ENCODE measurements at places on chromosomes 7 and 10.
A peak's percentile ranks its signal among the peaks of the same experiment; 100 is the strongest.

DNA sequence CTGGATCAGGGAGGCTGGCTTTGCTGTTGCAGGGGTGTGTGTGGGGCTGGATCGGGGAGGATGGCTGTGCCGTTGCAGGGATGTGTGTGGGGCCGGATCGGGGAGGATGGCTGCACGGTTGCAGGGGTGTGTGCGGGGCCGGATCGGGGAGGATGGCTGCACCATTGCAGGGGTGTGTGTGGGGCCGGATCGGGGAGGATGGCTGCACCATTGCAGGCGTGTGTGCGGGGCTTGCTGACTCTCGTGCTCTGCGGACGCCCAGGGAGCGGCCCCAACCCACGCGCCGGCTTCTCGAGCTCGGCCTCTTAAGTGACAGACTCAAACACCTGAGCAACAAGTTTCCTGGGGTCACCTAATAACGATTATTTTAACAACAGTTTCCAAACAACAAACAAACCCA, 518.2 kb downstream of the DNAJB6 start:
- DNase-seq, result no peak

GRCh38 chr7:108442039-108442568, 14.1 kb downstream of the NRCAM start:
- no peak for DNase-seq

- no peak for DNase-seq
Observed at GRCh38 chr10:588246-589165, 101.0 kb downstream of the DIP2C start.

DNA sequence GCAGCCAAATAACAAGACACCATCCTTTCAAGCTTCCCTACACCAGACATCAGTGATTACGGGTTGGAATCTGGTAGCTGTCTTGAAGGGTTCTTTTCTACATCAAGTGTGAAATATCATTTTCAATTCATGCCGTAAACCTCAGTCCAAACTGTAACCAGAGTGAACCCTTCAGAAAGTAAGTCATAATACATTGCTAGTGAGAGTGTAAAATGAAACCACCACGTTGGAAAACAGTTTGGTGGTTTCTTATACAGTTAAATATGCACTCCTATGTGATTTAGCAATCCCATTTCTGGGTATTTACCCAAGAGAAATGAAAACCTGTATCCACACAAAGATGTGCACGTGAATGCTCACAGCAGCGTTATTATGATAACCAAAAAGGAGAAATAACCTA, 25.6 kb upstream of the ZC3HAV1L start:
- DNase-seq, result no peak

DNA sequence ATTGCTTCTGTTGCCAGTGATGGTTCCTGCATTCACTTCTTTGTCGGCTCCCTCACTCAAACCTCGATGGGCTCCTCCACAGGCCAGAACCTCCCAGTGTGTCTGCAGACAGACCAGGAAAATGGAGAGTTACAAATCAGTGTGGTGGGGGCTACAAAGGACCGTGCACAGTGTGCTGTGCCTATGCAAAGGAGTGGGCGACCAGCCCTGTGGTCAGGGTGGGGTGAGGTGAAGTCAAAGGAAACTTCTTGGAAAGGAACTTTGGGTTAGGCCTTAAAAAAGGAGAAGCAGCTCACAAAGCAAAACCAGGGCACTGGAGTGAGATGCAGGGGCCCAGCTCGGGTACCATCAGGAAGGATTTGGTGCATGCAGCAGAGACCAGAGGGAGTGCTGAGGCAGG, 304.3 kb upstream of the ZMIZ1 start:
- DNase-seq, result no peak

GRCh38 chr7:12322284-12322902, 81.3 kb downstream of the VWDE start:
- no peak for DNase-seq

DNA sequence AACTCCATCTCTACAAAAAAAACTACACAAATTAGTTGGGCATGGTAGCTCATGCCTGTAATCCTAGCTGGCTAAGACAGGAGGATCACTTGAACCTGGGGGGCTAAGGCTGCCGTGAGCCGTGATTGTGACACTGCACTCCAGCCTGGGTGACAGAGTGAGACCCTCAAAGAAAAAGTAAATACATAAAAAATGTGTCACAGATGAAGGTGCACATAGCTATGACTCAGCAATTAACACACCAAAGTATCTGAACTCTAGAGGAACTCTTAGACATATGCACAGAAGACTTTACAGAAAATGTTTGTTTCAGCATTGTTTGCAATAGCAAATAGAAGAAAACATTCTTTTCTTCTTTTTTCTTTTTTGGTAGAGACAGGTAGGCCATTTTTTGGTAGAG, 8.3 kb downstream of the C10orf62 start:
- DNase-seq, result no peak

DNA sequence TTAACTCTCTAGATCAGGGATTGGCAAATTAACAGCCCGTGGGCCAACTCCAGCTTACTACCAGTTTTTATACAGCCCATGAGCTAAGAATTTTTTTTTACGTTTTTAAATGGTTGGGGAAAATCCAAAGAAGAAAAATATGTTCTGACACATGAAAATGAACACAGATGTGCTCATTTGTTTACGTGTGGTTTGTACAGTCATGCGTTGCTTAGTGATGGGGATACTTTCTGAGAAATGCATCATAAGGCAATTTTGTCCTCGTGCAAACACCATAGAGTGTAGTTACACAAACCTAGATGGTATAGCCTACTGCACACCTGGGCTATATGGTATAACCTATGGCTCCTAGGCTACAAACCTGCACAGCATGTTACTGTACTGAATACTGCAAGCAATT, 8.3 kb upstream of the SMKR1 start:
- DNase-seq, result no peak

DNA sequence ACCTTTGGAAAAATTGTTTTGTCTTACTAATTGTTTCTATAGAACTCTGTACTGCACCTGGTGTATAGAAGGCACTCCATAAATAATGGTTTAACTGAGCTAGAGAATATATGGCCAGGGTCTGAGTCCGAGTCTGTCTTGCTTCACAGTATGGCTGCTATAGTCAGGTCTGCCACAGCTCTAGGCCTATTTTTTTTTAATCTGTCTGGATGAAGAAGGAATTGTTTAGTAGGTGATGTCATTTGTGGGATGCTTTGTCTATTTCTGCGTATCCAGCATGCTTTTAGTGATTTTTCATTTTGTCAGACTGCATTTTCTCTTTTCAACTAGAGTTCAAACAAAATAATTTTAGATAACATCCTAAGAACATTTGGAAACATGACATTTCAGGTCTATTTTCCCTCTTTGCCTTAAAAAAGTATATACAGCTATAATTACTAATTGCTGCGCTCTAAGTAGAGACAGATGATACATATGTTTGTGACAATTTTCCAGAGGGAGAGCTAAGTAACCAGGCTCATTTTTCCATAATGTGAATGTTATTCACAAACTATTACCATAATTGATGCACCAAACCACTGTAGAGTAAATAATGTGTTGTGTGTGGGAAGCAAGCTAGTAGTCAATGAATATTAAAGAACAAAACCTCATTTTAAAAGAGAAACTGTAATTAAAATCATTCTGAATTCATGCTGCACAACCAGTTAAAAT, 361.7 kb downstream of the AUTS2 start:
- no peak for DNase-seq

DNA sequence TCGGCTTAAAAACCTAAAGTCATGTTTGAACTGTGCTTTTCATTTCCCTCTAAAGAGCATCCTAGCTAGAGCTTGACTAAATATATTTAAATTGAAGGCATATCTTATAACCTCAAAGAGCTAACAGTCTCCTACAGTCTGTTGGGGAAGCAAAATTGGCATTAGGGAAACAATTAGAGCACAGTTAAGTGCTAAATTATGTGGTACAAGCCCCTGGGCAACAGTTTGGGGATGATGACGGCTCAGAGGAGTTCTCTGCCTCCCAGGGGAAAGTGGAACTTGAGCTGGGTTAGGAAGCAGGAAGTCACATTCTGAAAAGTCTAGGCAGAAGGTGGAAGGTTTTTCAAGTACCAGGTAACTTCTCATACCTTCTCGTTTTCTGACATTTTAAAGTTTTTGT, 18.6 kb upstream of the GOT1 start:
- no peak for DNase-seq

- DNase-seq, result no peak
Observed at GRCh38 chr10:83248106-83248631, 891.1 kb upstream of the GHITM start.

GRCh38 chr10:81450651-81451050, 424.3 kb upstream of the NRG3 start:
- DNase-seq, result no peak

GRCh38 chr10:121516093-121516865, 82.0 kb downstream of the FGFR2 start:
- no peak for DNase-seq

DNA sequence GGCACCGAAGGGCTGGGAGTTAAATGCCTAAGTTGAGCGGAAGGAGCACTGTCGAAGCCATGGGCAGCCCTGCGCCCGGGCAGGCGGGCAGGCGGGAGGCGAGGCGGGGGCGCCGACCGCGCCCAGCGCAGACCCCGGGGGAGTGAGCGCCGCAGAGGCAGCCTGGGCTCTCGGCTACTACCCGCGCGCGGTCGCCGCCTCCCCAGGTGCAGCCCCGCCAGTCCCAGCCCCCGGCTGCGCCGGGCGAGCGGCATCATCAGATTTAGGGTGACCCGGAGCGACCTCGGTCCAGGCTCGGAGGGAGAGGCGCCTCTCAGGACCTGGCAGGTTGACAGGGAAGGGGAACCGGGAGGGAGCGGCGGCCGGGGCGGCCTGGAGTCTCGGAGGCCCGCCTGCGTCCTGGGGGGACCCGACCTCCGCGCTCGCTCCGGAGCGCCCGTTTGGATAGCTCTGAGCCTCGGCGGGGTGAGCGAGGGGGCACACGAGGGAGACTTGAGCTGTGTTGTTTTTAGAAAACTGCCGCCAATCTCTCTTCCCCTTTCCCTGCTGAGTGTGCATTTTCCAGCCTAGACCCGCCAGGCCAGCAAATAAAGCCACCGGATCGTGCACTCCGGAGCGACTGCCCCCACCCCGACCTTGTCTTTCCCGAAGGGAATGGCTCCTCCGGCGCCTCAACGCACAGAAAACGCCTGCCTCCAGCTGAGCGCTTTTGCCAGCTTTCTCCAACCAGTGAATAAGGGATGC, 2.3 kb upstream of the NRP1 start:
- DNase-seq, result peak; percentile 31

DNA sequence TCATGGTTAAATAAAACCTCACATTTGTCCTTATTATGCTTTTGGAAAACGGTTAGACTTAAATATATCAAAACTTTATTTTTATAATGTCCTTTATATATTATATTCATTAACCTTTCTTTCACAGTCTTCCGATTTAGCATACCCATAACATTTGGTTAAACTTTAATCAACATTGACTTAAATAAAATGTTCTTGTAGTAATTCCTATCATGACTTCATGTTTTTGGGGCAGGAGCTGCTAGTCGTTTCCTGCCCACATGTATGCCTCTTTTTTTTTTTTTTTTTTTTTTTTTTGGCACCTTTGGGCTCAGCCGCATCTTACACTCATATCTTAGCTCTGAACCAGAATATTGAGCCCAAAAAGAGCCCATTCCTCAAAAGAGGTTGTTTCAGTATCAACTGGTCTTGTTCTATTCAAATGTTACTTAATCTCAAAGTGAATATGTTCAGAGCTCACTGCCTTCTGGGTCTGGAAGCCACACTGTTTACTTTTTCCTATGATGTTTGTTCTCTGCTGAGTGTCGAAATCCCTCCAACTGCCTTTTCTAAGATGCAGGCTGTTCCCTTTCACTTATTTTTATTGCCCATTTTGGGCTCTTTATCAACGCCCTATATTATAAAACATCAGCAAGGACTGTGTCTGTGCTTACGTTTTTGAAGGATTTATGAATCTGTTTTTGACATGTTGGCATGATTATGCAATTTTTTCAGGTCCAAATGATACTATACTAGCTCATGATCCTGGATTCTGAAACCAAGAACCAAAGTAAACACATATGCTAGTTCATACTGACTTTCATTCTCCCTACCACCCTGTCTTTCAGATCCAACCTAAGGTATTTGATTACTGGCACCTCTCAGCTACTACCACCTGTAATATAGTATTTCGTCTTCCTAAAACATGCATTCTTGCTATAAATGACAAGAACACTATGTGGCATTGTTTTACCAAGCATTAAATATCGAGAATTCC, 914.4 kb downstream of the PCDH15 start:
- no peak for DNase-seq

GRCh38 chr10:121084675-121085070, 233.5 kb downstream of the WDR11 start:
- no peak for DNase-seq

DNA sequence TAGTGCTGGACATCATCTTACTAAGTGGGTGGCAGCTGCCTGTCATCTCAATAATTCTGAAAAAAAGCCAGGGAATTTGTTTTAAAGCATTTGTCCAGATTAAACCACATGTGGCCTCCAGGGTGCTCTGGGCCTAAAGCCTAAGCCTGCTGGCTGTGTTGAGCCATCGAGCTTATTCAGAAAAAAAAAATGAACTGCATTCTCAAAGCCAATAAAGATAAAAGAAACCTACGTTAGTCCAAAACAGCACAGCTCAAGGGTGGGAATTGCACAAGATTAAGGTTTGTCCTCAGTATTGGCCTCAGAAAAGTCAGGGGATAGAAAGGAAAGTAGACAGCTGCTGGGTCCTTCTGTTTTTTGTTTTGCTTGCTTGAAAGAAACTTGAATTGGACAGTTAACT, 22.6 kb upstream of the PRTFDC1 start:
- DNase-seq, result no peak

DNA sequence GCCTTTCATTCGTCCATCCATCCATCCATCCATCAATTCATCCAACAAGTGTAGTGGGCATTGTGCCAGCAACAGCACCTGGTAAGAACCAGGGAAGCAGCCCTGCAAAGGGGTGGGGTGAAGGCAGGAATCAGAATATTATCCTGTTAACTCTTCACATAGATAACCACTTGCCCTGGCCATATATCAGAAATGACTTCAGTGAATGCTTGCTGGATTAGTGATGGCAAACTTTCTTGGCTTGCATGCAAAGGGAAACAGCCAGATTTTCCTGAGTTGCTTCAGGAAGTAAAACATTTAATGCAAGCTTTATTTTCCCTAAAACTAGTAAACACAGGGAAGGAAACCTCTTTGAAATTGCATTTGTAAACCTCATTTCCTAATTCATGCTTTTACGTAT, 743 bp downstream of the OR2A5 start:
- no peak for DNase-seq

DNA sequence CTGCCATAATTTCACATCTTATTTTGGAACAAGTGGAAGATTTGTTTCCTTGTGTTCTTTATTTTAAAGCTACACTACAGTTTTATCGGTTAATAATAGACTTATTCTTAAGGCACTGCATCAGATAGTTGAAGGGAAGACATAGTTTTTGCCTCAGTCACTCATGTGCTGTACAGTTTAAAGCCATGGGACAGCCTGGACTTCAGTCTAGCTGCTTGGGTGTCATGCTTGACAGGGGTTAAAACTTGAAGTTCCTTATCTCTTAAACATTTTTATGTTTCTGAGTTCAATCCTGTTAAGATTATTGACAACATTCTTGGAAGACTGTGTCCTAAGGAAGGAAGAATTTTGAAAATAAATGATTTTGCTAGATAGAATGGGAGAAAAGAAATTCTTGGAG, 49.7 kb downstream of the PPP1R9A start:
- no peak for DNase-seq

- no peak for DNase-seq
Observed at GRCh38 chr10:132482090-132482800, 55.3 kb upstream of the INPP5A start.

Data from anterior cingulate cortex (tissue), 58 donors.